Stimulated activated CD8-positive, alpha-beta memory T cell treated with anti-CD3 and anti-CD28 coated beads, Interleukin-12 subunit alpha, Interleukin-12 subunit beta, amount 100 ng/mL, for 1 hour (primary cell): ENCODE measurements at places on chromosomes 6 and 20.

- DNase-seq: no peak
These were observed 84.2 kb downstream of the UST start for GRCh38 chr6:148831064-148831463.

DNA sequence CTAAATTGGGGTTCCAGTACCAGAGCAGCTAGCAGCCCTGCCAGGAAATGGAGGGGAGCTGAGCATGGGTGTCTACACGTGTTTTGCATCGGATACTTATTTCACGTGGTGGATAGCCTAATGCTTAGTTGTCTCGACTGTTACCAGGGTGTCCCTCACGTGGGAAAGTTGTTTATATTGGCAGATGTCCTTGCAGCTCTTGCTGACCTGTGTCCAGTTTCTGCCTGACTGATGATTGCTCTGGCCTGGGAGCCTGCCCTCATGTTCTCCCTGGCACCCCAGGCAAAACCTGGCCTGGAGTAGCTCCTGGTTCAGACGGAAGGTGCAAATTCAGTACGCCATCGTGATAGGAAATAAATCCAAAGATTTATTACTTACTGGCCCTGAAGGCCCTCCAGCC lies 11.8 kb upstream of the FERMT1 start:
- DNase-seq: no peak

DNA sequence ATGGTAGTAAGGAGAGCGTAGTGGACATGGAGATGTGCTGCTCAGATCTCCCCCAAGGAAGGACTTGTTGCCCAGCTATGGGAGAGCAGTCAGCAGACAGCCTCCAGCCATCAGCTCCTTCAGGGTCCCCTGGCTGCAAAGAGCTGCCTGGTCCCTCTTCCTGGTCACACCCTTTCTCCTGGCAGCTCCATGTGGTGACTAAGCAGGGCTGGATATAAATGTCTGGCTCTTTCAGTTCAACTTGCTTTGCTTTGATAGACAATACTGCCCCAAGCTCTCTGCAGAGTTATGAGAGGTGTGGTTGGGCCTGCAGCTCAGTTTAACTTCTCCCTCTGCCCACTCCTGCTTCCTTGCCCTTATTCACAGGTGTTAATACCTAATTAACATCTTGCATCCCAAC lies 64.1 kb upstream of the DDR1 start:
- no peak for DNase-seq

- DNase-seq: no peak
These were observed 186.1 kb upstream of the SCGN start for GRCh38 chr6:25465941-25466340.

DNA sequence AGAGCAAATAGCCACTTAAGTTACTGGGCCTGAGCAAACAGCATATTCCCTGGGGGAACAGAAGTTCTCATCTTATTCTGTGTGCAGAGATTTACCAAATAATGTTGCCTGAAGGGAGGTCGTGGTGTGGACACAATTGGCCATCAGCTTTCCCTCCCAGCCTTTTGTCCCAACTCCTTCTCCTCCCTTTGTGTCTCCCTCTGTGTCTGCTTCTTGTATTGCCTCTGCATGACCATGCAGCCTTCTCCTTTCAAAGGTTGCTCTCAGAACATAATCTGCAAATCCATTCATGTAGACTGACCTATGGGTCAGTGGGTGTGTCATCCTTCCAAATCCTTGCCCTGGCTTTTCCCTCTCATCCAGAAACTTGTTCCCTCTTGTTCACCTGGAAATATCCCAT lies 150.3 kb upstream of the INSM1 start:
- no peak for DNase-seq

DNA sequence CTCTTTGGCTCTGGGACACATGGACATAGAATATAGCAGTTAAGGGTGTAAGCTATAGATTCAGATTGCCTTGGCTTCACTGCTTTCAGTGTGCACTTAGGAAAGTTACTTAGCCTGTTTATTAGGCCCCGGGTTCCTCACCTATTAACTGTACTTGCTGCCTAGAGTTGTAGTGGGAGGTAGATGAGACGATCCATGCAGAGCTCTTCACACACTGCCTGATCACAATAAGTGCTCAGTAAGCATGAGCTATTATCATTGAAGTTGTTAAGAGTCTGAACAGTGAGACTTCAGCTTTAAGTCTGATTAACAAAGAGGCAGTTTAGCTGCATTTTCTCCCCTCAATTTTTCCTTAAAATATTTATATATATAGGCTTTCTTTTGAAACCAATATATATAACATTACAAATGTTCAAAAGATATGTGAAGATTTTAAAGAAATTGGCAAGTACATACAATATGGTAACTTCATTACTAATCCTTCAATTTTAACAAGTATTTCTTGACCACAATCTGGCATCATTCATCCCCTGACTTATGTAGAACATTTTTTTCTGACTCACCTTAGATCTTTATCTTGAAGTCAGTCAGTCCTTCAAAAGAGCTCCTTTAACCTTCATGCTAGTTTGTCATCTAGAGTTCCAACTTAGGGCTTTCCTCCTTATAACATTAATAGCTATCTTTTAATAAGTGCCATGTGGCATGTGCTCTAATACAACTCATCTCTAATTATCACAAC lies 20.5 kb upstream of the SUPT3H start:
- no peak for DNase-seq

GRCh38 chr6:106670236-106670635 lies 40.9 kb downstream of the QRSL1 start:
- DNase-seq: no peak

- no peak for DNase-seq
These were observed 91.1 kb downstream of the ATXN1 start for GRCh38 chr6:16670183-16670582.

- no peak for DNase-seq
These were observed 2.4 kb downstream of the SOX18 start for GRCh38 chr20:64047046-64047389.

- no peak for DNase-seq
These were observed 37.5 kb downstream of the PTK7 start for GRCh38 chr6:43113431-43114260.

DNA sequence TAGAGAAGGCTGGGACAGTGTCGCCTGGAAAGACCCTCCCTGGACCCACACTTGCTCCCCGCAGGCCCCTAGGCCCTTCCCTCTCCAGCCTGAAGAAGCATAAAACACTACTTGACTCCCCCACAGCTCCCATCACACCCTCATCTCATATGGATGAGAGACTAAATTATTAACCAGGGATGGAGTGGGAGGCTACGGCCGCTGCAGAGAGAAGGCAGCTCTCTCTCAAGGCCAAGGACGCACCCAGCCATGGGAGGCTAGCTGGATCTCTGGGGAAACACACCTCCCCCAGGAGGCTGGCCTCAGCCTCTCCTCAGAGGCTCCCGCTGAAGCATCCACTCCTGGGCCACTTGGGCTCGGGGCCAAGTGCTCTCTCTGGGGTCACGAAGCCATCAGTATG lies 102.5 kb downstream of the GRM4 start:
- no peak for DNase-seq

- DNase-seq: no peak
These were observed 39.1 kb downstream of the MDFI start for GRCh38 chr6:41677124-41677921.

DNA sequence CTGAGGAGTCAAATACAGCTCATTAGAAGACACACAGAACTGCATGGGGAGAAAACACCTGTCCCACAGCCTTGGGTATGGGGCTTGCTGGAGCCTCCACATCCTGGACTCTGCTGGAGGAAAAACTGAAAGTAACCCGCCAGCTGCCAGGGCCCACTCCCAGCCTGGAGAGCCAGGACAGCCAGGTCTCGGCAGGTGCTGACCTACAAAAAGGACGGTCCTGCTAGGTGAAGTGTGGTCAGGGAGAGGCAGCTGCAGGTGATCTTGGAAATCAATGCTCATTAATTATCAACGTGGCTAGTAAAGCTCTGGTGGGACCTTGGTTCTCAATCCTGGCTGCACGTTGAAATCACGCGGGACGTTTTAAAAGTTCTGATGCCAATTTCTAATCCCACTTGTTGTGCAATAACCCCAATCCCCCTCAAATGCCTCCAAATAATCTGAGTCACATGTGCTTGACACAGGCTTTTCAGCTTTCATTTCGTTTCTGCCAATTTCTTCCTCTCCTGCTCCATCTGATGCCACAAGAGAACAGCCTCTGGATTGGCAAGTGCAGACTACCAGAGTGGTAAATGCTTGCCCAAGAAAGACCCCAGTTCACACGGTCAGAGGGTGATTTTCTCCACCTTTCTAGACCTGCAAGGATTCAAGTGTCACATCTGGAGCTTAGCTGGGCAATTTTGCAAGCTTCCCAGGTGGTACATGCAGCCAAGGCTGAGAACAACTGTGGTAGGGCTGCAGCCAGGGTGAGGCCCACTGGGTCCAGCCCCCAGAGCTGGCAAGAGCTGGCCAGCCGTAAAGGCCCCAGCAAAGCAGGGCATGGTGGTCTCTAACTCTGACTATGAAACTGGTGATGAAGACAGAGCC lies 252.3 kb upstream of the QKI start:
- DNase-seq: no peak

DNA sequence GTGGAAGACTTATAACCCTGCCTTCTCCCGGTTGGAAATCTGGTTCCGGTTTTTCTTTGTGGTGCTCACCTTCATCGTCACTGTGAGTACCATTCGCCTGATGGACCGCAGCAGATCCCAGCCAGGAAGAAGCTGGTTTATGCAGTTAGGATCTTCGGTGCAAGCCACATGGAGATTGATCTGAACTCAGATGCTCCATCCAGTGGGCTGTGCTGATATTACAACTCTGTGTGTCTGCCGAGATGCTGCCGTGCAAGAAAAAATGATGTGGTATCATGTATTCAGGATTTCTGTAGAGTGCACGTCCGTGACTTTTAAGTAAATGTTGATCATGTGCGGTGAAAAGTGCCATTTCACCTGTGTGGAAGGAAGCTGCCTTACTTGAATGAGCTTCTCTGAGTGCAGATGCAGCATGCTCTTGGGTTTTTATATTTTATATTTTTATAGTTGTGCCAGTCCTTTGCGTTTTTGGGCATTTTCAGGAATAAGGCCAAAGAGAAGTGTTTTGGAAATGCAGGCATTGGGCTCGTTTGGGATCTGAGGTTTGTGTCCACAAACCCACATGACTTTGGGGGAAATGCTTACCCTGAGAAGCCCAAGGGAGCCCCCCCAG lies 39.2 kb downstream of the DYNLT1 start:
- peak; percentile 13 for DNase-seq

DNA sequence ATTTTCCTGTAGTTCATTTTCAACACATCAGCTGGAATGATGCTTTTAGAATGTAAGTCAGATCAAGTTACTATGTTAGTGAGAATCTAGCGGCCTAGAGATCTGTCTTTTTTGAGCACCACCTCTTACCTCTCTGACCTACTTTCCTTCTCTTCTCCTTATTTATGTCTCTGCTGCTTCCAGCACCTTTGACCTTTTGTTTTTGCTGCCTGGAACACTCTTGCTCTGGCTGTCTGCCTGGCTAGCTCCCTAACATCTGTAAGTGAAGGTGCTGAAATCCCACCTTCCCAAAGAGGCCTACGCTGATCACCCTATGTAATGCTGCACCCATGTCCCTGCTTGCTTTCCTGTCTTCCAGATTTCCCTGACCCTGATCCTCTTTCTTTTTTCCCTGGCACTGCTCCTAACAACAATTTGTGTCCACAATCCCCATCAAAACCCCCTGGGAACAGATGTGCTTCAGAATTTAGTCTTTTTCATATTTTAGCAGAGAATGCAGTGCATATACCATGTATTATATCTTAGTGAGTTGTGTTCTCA lies 87.8 kb downstream of the RFPL4B start:
- no peak for DNase-seq

DNA sequence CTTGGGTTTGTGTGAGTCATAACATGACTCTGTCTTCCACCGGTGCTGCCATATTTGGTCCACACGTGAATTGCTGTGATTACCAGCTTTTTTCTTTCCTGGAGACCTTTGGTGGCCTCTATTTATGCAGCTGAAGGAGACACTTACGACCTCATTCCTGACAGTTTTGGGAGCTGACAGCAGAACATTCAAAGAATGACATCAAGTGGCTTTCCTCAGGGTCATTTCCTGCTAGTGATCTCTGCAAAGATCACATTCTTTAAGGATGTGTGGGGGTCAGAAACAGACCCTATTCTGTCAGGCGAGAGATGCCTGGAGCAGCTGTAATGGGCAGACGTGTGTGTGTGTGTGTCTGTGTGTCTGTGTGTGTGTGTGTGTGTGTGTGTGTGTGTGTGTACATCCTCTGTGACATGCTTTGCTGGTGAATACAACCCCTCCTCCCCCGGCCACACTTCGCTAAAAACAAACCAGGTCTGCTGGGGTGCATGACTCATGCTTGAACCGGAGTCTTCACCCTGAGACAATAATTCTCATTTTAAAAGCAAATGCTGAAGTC lies 115.6 kb downstream of the TMEM170B start:
- DNase-seq: peak; percentile 2

DNA sequence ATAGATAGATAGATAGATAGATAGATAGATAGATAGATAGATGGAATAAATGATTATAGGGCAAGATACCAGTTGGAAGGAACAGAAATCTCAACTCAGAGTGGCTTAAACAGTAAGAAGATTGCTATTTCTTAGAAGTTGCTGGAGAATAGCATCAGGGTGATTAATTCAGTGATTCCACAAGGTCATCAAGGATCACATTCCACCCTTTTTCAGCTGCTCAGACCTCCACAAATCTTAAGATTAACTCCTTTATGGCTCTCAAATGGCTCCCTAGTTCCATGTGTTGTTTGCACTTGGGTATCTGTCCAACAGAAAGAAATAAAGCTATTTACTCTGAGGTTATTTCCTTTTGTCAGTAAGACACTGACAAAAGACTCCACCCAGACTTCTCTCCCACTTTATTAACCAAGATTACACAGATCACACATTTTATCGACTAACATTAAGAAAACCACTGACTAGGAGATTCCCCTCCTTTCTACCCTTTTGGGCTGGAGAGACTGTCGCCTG lies 68.3 kb upstream of the KIF16B start:
- no peak for DNase-seq

- DNase-seq: no peak
These were observed 175.4 kb upstream of the FLRT3 start for GRCh38 chr20:14512839-14513238.

DNA sequence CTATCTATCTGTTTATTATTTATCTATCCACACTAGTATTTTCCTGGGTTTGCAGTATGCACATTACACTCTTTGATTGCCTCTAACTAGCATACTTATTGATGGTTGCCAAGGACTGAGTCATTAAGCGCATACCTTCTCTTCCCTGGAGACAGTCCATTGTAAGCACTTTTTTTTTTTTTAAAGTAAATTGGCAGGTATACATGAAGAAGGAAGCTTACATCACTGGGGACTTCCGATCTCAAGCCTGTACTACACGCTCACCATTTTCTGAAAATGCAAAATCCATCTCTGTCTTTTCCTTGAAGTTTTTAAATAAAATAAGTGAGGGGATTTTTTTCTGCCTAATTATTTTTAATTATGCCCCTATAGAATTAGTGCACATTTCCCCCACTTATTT lies 63.5 kb downstream of the HMGN3 start:
- DNase-seq: no peak

GRCh38 chr6:43817192-43817591 lies 47.2 kb downstream of the VEGFA start:
- no peak for DNase-seq
